ENCODE measurements at places on chromosomes 7 and 10.

DNA sequence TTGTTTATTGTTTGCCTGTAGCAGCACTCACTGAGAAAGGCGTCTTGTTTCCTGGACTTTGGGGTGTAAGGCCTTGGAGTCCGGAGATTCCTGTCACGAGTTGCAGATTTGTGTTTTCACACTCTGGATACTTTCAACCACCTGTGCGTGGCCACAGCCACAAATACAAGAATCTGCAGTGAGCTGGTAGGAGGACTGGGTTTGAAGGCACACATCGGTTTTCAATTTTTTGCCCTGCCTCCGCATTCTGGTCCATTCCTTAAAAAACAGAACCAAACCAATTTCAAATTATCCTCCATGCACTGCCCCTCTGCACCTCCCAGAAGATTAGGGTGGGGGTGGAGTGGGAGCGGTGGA, 619 bp downstream of the EXOC4 start:
- no peak for DNase-seq

DNA sequence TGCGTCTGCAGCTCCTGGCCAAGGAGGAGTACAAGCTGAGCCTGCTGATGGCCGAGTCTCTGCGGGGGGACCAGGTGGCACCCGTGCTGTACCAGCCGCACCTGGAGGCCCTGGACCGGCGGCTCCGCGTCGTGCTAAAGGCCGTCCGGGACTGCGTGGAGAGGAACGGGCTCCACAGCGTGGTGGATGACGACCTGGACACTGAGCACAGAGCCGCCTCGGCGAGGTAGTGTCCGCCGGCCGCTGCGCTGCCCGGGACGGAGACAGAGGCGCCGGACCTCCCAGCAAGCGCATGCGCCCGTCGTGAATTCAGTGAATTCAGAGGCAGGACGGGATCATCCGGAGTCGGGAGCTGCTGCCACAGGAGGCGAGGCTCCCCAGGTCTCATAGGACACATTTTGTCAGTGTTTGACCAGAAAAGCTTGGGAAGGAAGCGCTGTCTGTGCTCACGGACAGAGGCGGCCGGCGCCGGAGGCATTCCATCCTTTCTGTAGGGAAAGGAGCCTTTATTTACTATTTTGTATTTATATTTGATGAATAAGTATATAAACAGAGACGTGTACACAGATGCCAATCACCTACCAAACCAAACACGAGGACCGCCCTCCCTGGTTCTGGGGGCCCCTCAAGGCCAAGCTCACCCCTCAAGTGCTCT, 30.1 kb upstream of the FOXL3 start:
- no peak for DNase-seq

- no peak for DNase-seq
Observed at GRCh38 chr10:18683427-18683826, 24.2 kb downstream of the ARL5B start.

DNA sequence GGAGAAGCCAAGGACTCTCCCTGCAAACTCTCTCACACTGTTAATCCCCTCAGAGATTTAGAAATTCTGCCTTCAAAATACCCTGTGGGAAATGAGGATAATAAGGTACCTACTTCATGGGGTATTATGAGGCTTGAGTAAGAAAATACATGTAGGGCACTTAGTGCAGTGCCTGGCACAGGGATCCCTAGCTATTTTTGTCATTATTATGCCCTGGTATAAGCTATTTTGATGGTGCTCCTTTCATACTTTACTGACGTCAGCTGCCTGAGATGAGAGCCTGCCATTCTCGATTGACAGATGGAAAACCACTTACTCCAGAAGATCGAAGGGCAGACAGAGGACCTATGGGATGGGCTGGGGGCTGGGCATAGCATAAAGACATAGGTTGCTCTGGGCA, 30.1 kb downstream of the MKX start:
- no peak for DNase-seq

DNA sequence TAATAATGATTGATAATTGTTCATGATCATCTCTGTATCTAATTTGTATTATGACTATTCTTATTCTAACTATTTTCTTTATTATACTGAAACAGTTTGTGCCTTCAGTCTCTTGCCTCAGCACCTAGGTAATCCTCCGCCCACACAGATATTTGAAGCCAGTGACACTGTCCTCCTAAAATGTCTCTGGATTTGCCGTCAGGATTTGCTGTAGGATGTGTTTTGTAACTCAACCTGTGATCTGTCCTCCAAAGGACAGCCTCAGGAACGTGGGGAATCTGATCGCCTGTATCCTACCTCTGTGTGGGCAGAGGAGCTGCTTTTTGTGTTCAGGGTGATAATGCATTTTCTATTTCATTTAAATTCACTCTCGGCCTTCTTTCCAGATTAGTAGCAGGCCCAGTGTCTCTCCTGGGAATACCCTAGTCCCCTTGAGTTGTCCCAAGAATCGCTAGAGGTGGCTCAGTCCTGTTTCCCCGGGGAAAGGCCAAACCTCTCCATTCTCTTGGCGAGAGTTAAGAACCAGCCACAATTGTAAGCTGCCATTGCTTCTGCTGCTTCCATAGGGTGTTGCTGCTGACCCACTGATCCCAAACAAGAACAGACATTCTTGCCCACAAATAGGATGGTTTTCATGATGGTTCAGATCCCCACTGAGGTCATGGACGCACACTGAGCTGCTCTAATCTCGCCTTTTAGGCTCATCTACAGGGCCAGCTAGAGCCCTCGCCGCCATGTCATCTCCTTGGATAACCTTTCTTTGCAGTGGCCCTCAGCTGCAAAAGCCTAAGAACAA, 136.2 kb upstream of the KCNMA1 start:
- no peak for DNase-seq

- no peak for DNase-seq
Observed at GRCh38 chr10:114002422-114002821, 41.2 kb upstream of the ADRB1 start.

All from GM13977 (cell line).